ENCODE measurements at places on chromosomes 3 and 15.

- DNase-seq = no peak
Measured at GRCh38 chr15:61115679-61116078, 113.4 kb downstream of the RORA start.

DNA sequence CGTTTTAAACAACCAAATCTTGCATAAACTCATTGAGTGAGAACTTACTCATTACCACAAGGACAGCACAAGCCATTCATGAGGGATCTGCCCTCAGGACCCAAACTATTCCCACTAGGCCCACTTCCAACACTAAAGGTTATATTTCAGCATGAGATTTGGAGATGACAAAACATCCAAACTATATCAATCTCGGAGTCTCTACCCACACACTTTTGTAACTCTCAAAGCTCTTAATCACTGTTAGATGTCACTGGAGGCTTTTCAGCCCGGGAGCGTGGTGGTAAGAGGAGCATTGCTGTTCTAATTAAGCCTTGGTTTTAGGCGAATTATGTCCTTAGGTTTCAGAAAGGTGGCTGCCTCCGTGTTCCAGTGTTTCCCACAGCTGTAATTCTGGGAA lies 86.3 kb downstream of the CNTN6 start:
- DNase-seq = no peak

- no peak for DNase-seq
Measured at GRCh38 chr3:36211652-36211999, 168.7 kb upstream of the STAC start.

DNA sequence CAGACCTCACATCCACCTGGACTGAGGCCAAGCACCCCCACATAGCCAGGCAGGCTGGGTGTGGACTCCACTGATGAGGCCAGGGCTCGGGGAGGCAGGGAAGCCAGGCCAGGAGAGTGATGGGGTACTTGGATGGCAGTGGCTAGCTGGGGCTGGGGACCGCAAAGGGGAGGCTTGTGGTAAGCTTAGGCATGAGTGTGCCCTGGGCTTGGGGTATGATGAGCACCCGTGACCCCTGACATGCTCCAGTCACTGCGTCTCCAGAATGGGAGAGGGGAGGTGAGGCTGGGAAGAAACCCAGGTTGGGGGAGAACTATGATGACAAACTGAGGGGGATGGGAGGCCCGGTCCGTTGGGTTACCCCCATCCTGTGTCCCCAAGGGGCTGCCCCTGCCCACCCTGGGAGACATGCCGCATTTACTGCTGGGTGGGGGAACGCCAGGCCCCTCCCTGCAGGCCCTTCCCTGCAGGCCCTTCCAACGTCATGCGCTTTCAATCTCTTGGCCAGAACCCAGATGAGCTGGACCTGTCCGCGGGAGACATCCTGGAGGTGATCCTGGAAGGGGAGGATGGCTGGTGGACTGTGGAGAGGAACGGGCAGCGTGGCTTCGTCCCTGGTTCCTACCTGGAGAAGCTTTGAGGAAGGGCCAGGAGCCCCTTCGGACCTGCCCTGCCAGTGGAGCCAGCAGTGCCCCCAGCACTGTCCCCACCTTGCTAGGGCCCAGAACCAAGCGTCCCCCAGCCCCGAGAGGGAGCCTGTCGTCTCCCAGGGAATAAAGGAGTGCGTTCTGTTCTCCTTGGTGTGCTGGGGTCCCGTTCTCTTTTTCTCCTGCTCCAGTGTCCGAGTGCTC lies 34.1 kb downstream of the TSPAN3 start:
- DNase-seq = no peak

- DNase-seq = no peak
Measured at GRCh38 chr3:64739971-64740631, 52.3 kb upstream of the ADAMTS9 start.

- no peak for DNase-seq
Measured at GRCh38 chr3:63032881-63033280, 157.7 kb upstream of the CADPS start.

DNA sequence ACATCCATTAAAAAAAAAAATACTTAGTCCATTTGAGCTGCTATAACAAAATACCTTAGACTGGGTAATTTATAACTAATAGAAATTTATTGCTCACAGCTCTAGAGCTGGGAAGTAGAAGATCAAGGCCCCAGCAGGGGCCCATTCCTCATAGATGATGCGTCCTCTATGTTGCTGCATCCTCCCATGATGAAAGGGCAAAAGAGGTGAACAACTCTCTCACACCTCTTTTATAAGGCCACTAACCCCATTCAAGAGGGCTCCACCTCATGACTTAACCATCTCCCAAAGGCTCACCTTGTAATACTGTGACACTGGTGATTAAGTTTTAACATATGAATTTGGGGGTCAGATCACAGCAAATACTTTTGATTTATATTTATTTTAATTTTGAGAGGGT lies 3.0 kb upstream of the TLNRD1 start:
- no peak for DNase-seq

DNA sequence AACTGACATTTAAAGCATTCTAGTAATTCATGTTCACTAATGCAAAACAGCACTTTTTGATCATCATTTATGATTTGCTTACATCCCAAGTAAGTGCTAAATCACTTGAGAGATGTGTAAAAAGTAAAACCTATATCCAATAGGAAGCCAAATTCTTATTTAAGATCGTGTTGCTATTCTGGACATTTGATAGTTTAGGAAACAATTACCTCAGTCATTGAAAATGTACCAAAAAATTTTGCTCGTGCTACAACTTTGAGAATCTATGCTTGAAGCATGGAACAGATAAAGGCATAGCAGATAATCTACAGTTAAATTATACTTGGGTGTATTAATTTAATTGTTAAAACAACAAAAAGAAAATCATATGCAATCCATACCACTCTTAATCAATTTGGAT lies 571.6 kb upstream of the NR2F2 start:
- no peak for DNase-seq

- DNase-seq = no peak
Measured at GRCh38 chr3:99971761-99972160, 142.5 kb downstream of the FILIP1L start.

DNA sequence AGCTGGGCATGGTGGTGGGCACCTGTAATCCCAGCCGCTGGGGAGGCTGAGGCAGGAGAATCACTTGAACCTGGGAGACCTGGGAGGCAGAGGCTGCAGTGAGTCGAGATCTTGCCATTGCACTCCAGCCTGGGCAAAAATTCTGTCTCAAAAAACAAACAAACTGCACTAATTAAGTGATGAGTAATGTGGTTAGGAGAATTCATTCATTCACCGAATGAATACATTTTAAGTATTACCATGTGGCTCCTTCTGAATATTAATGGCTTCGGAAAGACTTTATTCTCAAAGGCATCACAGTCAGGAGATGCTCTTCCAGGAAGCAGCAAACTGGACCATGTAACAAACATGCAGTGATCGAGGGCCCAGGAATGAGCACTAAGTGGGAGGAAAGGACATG lies 23.6 kb downstream of the SPTSSB start:
- no peak for DNase-seq

DNA sequence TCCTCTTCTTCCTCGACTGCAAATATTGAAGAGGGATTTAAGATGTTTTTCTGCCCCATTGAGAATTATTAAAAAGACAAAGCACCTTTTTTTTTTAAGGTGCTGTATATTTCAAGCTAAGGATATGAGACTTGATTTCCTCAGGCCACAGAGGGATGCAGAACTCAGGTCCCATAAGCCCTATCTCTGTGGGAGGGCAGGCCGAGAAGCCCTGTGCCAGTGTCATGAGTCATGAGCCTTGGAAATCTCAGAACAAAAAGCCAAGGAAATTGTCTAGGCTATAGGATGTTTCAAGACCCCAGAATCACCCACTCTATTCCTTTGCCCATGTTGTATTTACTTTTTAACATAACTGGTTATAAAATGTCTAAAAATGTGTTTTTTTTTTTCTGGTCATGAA lies 7.3 kb downstream of the ESYT3 start:
- no peak for DNase-seq

- no peak for DNase-seq
Measured at GRCh38 chr3:13708871-13709595, 160.1 kb downstream of the FBLN2 start.

- peak; percentile 51 for DNase-seq
Measured at GRCh38 chr3:141561426-141562034, 74.7 kb downstream of the RASA2 start.

- peak; percentile 96 for DNase-seq
Measured at GRCh38 chr3:157920822-157921700, 185.2 kb downstream of the SHOX2 start.

GRCh38 chr3:189967254-189967865 lies 153.3 kb downstream of the P3H2 start:
- peak; percentile 70 for DNase-seq

GRCh38 chr15:67137951-67138848 lies 72.8 kb downstream of the SMAD3 start:
- peak; percentile 37 for DNase-seq

DNA sequence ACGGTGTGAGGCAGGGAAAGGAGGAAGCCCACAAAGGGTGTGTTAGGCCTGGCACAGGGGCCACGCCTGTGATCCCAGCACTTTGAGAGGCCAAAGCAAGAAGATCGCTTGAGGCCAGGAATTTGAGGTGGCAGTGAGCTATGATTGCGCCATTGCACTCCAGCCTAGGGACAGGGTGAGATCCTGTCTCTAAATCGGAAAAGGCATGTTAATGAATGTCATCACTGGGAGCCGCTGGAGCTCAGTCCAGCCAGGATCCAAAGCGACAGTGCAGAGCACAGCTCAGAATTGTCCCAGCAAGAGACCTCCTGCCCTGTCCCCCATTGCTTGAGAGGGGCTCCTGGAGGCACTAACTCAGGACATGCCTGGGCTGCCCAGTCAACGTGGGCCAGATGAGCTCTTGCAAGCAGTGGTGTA lies 15.0 kb upstream of the FBLN2 start:
- DNase-seq = no peak

DNA sequence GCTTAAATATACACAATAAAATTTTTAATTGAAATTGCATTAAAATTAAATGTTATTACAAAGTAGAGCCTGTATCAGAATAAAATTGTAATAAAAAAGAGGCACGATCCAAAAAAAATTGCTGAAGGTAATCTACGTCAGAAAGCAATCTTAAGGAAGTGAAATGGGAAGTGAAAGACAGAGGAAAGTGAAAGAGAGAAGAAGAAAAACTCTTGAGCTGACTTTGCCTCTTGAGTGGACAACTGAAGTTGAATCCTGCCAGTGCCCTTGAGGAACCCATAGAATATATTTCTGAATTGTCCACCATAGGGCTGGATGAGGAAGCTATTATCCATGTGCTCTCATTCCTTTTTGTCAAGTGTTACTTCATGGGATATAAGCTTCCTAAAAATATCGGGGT lies 285.1 kb upstream of the STAC start:
- no peak for DNase-seq

- no peak for DNase-seq
Measured at GRCh38 chr3:43455233-43455632, 166.6 kb downstream of the ANO10 start.

- peak; percentile 36 for DNase-seq
Measured at GRCh38 chr3:9130345-9131305, 118.8 kb downstream of the SRGAP3 start.

- no peak for DNase-seq
Measured at GRCh38 chr3:123552768-123553167, 32.1 kb downstream of the HACD2 start.

GRCh38 chr3:157069406-157069805 lies 90.5 kb downstream of the CCNL1 start:
- no peak for DNase-seq

- DNase-seq = no peak
Measured at GRCh38 chr3:11826628-11827265, 19.9 kb downstream of the TAMM41 start.

DNA sequence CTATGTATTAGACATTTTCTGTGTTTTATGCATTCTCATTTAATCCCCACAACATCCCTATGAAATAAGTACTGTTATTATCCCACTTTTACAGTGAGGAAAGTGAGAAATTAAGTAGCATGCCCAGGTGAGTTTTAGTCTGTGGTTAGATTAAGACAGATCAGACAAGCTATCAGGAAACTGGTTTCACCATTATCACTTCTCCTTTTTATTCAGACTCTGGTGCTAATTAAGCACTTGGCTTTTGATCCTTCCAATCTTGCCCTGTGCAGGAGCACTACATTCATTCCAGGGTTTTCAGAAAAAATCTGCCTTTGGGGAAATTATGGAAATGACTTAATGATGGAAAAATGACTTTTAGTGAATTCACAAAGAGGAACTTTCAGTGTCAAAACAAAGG lies 115.2 kb downstream of the TMEM108 start:
- no peak for DNase-seq

DNA sequence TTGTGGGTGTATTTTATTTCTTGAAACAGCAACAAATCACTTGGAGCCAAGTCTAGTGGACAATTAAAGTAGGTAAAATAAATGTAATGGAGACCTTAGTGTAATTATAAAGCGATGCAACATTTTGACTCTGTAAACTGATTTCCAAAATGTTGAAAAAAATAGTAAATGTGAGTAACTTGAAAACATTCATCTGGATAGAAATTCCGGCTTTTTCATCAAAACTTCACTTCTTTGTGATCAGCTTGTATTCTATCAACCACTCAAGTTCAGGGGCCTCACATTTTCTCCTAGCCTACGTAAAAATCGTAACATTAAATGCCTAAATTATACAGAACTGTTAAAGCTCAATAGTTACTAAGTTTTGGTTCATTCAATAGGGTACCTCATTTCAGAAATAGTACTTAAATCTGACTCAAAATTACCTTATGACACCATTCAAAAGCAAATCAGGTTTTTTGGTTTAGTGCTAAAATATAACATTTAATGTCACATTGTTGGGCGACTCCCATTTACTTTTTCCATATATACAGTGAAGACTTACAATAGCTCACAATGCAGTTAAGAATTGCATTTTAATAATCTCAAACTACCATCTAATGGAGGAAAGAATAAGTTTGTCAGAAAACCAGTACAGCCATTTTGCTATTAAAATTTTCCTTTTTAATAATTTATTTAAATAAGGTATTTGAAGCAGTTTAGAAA lies 12.7 kb downstream of the CCNL1 start:
- no peak for DNase-seq

GRCh38 chr3:36227980-36228379 lies 152.3 kb upstream of the STAC start:
- DNase-seq = no peak

GRCh38 chr15:87732976-87733375 lies 523.6 kb downstream of the NTRK3 start:
- DNase-seq = no peak

DNA sequence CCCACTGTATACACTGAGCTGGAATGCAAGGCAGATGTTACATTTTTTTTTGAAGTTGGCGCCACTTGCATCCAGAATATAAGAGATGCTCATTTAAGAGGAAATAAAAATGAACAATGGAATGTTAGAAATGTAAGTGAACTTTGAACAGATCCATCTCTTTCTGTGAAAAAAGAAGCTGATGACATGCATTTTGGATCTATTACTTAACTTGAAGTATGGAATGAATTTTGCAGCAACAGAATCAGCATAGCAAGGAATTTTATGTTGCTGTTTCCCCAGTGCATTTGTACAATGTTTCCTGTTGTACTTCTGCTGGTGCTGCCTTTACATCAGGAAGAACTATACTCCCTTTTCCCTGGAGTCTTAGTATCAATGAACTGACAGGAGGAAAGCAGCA lies 178.2 kb downstream of the LSAMP start:
- no peak for DNase-seq

GRCh38 chr3:39387411-39387975 lies 4.3 kb downstream of the SLC25A38 start:
- no peak for DNase-seq

- no peak for DNase-seq
Measured at GRCh38 chr3:55252921-55253320, 234.2 kb downstream of the WNT5A start.

- no peak for DNase-seq
Measured at GRCh38 chr3:68287101-68287500, 632.7 kb upstream of the SUCLG2 start.
